ENCODE measurements at places on chromosomes 4 and X.

DNA sequence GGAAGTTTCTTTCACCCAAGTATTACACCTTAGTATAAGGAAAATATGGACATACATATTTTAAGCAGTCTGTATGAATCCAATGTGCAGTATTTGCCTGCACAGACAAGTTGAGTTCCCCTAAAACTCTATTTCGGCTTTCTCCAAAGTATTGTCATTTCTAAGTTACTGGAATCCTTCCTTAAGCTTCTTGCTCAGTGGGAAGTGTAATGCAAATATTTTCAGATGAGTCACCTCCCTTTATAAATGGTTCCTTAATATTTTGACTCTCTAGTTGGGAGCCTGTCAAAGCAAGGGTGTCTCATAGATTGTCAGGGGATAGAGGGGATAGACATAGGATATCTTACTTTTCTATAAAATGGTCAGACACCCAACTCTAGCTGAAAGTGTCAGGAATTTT lies 178.6 kb downstream of the NAA11 start:
- DNase-seq: no peak

- DNase-seq: no peak
These were observed 126.9 kb downstream of the MAML3 start for GRCh38 chr4:140027101-140027500.

- no peak for DNase-seq
These were observed 56.2 kb upstream of the TMEM33 start for GRCh38 chr4:41878991-41879491.

DNA sequence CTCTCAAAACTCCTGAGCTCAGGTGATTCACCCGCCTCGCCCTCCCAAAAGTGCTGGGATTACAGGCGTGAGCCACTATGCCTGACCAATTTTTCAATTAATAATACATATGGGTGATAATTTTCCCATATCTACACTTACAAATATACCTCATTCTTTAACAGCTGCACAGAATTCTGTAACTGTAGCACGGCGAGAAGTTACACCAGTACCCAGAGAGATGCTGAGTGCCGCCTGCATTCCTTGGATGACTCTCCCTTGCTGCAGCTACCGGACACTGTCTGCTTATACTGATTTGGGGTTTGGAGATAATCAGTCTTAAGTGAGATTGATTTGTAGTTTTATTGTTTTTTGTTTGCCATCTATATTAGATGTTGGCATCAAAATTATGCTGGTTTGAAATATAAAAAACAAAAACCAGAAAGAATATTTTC lies 5.8 kb downstream of the TIFA start:
- DNase-seq: no peak

- DNase-seq: no peak
These were observed 46.0 kb downstream of the PCGF3 start for GRCh38 chr4:751676-752075.

GRCh38 chr4:4356106-4357041 lies 30.5 kb upstream of the NSG1 start:
- DNase-seq: no peak

DNA sequence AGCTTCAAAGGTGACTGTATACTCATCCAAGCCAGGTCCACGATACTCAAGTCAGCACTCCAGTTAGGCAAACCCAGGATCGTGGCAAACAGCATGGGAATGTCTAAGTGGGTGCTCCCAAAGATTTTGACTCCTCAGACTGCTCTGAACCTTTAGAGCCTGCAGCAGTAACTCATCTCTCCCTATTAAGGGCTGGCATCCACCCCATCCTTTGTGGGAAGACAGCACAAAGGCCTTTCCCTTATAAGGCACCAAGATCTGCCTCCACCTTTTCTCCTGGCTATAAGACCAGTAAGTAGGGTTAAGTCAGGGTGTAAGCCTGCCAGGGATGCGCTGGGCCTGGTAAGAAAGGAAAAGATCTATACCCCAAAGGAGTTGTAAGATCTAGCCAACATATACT lies 23.6 kb upstream of the SLC25A43 start:
- DNase-seq: no peak

GRCh38 chr4:42281324-42282020 lies 115.8 kb upstream of the SHISA3 start:
- no peak for DNase-seq

GRCh38 chr4:8323947-8324555 lies 54.5 kb downstream of the HTRA3 start:
- DNase-seq: no peak

DNA sequence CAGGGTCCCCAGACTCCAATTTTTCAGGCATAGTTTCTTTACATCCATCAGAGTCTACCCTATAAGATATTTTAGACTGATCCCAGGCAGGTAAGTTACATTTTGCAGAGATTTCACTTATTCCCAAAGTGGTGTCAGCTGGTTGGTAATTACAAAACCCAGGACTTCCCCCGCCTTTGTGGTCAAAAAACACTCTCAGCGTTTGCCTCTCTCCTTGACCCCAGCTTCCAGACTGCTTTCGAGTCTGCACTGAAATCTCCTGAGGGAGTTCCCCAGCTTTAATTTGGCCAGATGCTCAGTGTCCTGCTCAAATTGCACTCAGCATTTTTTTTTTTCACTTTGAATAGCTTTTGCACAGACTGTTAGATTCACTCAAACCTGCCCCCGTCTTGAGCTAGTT lies 11.2 kb upstream of the AMOT start:
- no peak for DNase-seq

GRCh38 chrX:134537179-134537955 lies 77.4 kb downstream of the HPRT1 start:
- no peak for DNase-seq

DNA sequence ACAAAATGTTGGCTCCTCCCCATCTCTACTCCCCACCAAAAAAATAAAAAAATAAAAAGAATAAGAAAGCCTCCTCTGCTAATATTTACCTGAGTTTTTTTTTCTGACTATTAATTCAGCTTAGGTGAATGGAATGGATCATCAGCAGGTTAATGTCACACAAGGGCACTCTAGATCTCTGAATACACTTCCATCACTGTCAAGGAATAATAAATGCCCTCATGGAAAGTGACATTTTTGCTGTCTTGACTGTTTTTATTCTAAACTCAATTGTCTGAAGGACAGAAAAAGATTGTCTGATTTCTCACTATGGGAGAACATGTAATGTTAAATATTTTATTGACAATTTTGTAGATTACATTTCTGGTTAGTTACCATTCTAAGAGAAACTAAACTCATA lies 30.4 kb upstream of the TLL1 start:
- no peak for DNase-seq

GRCh38 chrX:81377329-81377728 lies 175.4 kb downstream of the SH3BGRL start:
- no peak for DNase-seq

GRCh38 chr4:88964450-88964849 lies 92.5 kb downstream of the FAM13A start:
- DNase-seq: no peak

DNA sequence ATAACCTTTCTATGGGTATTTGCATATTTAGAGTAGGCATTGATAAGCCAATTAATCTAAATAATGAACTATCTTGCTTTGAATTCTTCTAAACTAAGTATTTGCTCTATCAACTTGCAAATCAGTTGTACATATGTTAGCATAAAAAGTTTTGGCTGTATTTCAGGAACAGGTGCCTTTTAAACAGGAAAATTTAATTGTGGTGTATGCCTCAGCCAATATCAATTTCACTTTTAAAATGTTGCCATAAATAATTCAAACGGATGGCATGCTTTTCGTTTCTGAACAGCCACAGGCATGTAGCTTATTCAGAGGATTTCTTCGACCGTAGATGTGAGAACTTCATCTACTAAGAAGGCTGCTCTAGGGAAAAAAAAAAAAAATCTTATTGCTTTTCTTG lies 99.9 kb downstream of the DCLK2 start:
- no peak for DNase-seq

DNA sequence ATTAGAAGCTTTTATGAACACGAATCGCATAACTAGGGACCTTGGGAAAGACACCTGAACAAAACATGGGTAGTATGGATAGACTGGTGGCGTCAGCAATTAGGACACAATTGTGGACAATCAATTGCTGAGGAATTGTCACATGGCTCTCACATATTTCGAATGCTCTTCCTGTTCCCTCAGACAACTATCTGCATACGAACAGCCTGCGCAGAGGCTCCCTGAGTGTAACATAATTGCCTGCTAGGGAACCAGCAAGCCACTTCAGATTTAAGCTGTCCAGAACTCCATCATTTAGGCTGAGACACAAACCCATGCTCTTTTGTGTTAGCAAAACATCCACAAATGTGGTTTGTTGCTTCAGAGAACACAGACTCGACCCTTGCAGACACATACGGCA lies 160.8 kb downstream of the MGST2 start:
- no peak for DNase-seq

GRCh38 chr4:159105761-159106243 lies 2.9 kb downstream of the RAPGEF2 start:
- DNase-seq: no peak

- no peak for DNase-seq
These were observed 34.8 kb downstream of the CT47B1 start for GRCh38 chrX:120840827-120841226.

- no peak for DNase-seq
These were observed 524.3 kb upstream of the GALNTL6 start for GRCh38 chr4:171288816-171289432.

DNA sequence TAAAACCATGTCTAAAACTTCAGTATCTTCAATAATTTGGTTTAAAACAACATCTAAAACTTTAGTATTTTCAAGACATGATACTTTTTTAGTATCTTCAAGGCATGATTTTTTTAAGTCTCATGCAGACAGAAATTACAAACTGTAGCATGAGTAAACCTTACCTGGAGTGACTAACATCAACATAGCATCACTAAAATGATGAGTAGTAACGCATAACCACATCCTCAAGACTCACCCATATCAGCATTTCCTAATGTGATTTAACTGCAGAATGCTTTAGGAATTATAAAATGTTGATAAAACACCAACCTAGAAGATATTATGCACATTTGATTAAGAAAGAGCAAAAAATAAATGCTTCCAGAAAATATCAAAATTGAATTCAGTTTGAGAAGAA lies 19.7 kb upstream of the EDNRA start:
- DNase-seq: no peak

GRCh38 chr4:26074712-26075430 lies 160.9 kb downstream of the SMIM20 start:
- no peak for DNase-seq

GRCh38 chr4:15343000-15343399 lies 84.8 kb upstream of the C1QTNF7 start:
- no peak for DNase-seq

GRCh38 chr4:76689145-76689817 lies 208.7 kb downstream of the SOWAHB start:
- peak; percentile 3 for DNase-seq

DNA sequence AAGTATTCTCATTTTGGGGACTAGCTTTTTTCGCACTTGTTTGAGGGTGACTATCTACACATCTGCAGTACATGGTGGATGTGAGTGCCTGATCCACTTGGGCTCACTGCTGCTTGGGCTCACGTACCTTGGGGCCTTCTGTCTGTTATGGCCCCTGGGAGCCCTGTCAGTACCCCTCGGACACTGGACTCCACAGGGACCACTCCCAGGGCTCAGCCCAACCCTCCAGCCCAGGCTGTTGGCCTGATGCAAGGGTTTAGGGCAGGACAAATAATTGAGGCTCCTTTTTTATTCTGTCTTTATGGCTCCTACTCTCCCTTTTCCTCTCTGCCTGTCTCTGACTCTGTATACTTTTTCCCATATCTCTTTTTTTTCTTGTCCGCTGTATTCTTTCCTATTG lies 32.7 kb upstream of the MSN start:
- DNase-seq: no peak

DNA sequence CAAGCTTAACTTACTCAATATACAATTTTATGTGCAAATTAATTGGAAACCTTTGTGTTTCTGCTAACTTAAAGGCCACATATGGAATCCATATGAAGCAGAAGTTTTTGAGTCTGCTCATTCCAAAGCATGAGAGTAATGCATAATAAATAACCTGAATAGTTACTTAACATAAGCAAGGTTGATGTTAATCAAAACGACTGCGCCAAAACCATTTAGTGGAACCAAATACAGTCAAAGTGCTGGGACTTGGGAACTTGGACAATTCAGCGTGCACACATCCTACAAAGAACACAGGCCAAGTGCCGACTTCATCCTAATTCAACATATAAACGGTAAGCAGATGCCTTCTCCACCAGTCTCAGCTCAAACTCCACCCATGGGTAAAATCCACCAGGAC lies 17.0 kb downstream of the TSPAN5 start:
- DNase-seq: no peak

DNA sequence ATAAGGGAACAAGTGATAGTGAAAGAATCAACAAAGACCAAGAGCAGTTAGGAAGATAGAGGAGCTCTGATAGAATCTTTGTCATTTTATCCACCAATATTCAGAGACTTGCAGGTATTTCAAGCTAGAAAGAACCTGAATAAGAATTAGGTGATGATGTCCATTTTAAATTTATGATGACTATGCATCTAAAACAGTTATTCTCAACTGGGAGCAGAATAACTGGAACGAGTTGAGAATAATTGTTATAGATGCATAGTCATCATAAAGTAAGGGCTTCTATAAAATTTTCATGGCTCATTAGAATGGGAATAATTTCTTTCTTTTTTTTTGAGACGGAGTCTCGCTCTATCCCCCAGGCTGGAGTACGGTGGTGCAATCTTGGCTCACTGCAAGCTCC lies 5.8 kb downstream of the OCIAD1 start:
- no peak for DNase-seq
